ENCODE measurements at places on chromosomes 4 and X. TPM values are rescaled to one million over a fixed set of nuclear protein-coding genes. Genes with fewer than 3 reads are reported as not detected.
A peak's percentile ranks its signal among the peaks of the same experiment; 100 is the strongest.

The SPANXB1 gene
- total RNA-seq, result not detected

DNA sequence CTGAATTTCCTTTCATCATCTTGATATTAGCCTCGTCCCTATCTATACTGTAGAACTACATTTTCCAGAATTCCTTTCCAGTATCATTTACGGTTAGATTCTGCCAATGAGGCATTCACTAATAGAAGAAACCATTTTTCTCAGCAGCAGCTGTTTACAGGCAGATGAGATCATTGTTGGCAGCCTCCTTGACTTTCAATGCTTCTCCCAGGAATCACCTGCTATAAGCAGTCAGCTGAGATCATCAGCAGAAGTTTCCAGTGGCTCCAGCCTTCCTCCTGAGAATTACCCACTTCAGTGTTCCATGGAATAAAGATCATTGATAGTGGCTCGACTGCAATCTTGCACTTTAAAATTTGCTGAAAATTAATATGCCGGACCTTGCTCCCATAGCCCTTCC, 157.3 kb upstream of the TET2 start:
- no peaks in the 10 kb centered on the region for H3K4me1 ChIP-seq
- no peaks in the 10 kb centered on the region for H3K36me3 ChIP-seq
- no peak for DNase-seq
- no peak overlapping the region for H3K4me3 ChIP-seq

The GLRA2 gene
- 1.9 TPM for total RNA-seq

DNA sequence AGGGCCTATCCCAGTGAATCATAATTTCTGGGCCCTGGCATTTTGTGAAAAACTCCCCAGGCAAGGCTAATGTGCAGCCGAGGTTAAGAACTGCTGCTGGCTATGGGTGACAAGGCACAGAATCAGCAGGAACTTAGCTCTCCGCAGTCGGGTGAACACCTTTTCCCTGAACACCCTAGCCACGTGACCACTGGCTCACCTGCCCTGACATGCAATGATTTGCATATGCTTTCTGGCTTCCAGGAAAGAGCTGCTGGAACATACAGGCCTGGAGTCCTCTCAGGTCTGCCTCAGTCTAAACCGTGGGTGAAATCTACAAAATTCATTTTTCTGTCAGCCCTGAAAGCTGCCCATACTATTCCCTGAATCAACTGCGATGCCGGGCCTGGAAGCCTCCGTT, 56.6 kb downstream of the ZNF827 start:
- H3K27ac ChIP-seq, result peak overlapping the region; percentile 25

- peaks cover 8% of the 10 kb centered on the region for H3K27me3 ChIP-seq
- peaks cover 8% of the 10 kb centered on the region for H3K4me1 ChIP-seq
- no peak overlapping the region for H3K4me3 ChIP-seq
- peaks cover 5% of the 10 kb centered on the region for H3K36me3 ChIP-seq
- peak; percentile 27 for DNase-seq
- H3K27ac ChIP-seq, result no peak overlapping the region
These were observed 19.6 kb downstream of the TMEM175 start for GRCh38 chr4:951594-952468.

- no peak for DNase-seq
- no peak overlapping the region for H3K27ac ChIP-seq
- peaks cover 7% of the 10 kb centered on the region for H3K4me1 ChIP-seq
- H3K36me3 ChIP-seq, result peaks cover 8% of the 10 kb centered on the region
These were observed 84.9 kb downstream of the GAB1 start for GRCh38 chr4:143421609-143422008.

- no peak overlapping the region for H3K4me3 ChIP-seq
- no peaks in the 10 kb centered on the region for H3K27me3 ChIP-seq
- no peaks in the 10 kb centered on the region for H3K4me1 ChIP-seq
- no peak overlapping the region for H3K27ac ChIP-seq
- DNase-seq, result no peak
These were observed 36.1 kb upstream of the KLHL13 start for GRCh38 chrX:118152721-118153120.

DNA sequence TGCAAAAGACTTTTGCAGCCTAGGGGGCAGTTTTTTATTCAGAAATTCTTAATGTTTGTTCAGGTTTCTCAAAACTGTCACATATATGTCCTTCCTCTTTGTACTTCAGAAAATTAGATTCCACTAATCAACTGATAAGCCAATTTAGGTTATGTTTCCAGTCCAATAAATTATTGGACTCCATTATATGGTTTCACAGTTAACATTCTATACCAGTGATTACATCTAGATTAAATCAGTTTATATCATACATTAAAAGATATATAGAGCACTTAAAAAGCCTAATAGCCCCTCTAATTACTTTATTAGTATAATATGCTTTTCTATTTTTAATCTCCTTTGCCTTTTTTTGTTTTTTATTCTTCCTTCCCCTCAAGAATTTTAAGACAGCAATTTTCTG, 434.1 kb downstream of the INPP4B start:
- H3K4me3 ChIP-seq, result no peak overlapping the region
- H3K27ac ChIP-seq, result no peak overlapping the region
- no peaks in the 10 kb centered on the region for H3K36me3 ChIP-seq
- peaks cover 34% of the 10 kb centered on the region for H3K4me1 ChIP-seq
- no peak for DNase-seq

DNA sequence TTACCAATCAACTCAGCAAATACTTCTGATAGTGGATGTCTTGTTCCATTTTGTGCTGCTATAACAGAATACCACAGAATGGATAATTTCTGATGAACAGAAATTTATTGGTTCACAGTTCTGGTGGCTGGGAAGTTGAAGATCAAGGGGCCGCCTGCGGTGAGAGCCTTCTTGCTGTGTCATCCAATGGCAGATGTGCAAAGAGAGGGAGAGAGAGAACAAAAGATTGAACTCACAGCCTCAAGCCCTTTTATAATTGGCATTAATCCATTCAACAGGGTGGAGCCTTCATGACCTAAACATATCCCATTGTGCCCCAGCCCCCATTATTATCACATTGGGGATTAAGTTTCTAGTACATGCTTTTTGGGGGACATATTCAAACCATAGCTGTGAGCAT, 86.1 kb downstream of the ADGRG4 start:
- H3K4me3 ChIP-seq, result no peak overlapping the region
- no peaks in the 10 kb centered on the region for H3K36me3 ChIP-seq
- H3K27ac ChIP-seq, result no peak overlapping the region

The TMEM47 gene
- 2.8 TPM for total RNA-seq

DNA sequence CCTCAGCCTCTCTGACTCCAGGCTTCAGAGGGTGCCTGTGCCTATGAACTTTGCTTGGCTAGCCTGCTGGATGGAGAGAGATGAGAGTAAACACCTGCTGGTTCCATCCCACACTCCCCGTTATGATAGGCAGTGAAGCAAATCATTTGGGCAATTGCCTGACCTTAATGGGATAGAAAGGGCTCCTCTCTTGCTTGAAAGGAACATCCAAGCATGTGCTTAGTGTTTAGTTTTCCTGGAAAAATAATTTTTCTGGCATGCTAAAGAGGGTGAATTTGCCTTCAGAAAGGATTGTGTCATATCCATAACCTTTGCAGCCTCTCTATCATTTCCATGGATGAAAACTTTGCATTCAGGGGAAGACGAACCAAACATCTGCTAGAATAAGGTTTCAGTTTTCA, 10.8 kb downstream of the PLAC1 start:
- no peaks in the 10 kb centered on the region for H3K36me3 ChIP-seq
- H3K27ac ChIP-seq, result no peak overlapping the region
- H3K4me1 ChIP-seq, result no peaks in the 10 kb centered on the region
- no peaks in the 10 kb centered on the region for H3K27me3 ChIP-seq
- H3K4me3 ChIP-seq, result no peak overlapping the region

- no peak overlapping the region for H3K27ac ChIP-seq
- DNase-seq, result no peak
- no peaks in the 10 kb centered on the region for H3K36me3 ChIP-seq
- no peaks in the 10 kb centered on the region for H3K4me1 ChIP-seq
- H3K27me3 ChIP-seq, result peaks cover 3% of the 10 kb centered on the region
- no peak overlapping the region for H3K4me3 ChIP-seq
These were observed 115.1 kb downstream of the DCHS2 start for GRCh38 chr4:154376486-154376885.

The EXOC1 gene
- total RNA-seq, result 102 TPM

DNA sequence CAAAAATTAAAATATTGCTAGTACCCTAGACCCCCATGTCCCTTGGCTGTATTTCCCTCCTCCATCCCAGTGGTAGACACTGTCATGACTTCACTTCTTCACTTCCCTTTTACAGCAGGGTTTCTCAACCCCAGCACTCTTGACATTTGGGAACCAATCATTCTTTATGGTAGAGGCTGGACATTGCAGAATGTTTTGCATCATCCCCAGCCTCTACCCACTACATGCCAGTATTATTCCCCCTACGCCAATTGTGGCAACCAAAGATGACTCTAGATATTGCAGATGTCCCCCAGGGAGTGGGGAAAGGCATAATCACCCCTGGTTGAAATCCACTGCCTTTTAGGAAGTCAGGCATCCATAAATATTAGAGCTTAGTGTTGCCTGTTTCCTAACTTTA, 138.6 kb downstream of the AMELX start:
- H3K4me1 ChIP-seq, result peaks cover 6% of the 10 kb centered on the region
- H3K27ac ChIP-seq, result no peak overlapping the region
- no peaks in the 10 kb centered on the region for H3K27me3 ChIP-seq
- no peak for DNase-seq
- H3K36me3 ChIP-seq, result no peaks in the 10 kb centered on the region

The DCHS2 gene
- 97.4 TPM for total RNA-seq
